ENCODE measurements at places on chromosomes 4 and X.

DNA sequence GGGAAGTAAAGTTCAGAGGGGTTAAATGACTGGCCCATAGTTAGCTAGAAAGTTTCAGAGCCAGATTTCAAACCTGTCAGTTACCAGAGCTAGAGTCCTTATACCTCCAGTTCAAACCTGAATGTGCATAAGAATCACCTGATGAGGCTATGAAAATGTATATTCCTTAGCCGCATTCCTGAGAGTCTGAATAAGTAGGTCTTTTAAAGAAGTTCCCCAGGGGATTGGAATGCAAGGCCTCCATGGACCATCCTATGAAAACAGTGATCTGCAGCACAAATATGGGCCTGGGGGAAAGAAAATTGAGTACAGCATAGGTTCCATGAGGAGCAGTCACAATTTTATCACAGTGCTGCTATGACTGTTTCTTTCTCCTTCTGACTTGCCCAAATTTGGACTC, 263.9 kb upstream of the CXorf66 start:
- no peak for DNase-seq

DNA sequence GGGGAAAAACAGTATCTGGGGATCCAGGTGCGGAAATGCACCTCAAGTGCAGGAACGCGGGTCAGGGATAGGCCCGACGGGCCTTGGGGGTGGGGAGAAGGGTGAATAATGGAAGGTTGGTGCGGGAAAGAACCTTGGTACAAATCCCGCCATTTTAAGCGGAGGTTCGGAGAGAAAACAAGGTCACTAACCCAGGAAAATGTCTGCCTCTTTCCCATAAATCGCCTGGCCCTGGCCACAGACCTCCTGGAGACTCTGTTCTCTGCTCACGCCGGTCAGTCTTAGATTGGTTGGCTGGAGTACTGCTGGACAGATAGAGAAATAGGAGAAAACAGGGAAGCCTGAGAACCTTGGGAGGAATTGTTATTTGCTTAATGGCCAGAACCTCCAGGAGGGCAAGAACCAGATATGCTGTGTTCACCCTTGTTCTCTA, 897 bp upstream of the FBXL5 start:
- DNase-seq = no peak

- DNase-seq = no peak
Observed at GRCh38 chrX:37690119-37690518, 4.5 kb downstream of the XK start.

DNA sequence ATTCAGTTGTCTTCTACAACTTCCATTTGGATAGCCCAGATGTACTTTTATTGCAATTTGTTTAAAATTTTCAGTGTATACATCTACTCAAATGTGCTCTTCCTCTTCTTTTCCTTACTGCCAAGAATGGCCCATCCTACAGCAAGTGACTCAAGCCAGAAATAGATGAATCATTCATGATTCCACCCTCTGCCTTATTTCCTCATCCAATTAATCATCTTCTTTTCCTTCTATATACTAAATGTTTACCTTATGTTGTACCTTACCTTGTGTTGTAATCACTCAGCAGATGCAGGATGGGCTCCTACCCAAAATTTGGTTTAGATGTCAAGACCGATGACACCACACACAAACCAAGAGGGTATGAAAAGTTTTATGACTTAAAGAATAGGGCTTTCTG, 437.8 kb downstream of the GRXCR1 start:
- DNase-seq = peak; percentile 76

DNA sequence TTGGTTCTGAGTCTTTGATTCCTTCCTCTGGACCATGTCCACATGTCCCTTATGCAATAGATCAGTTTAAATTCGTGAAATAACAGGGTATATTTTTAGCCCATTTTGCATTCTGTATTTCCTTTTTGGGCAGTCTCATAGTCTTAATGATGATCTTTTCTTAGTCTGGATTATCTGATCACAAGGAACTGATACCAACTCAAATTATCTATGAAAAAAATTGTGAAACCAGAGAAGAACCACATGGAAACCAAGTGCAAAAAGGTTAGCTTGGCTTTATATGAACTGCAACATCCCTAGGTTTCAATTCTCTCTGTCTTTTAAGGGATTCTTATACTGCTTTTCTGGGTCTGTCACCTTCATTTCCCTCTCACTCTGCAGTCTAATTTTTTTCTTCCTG, 608.6 kb upstream of the AADAT start:
- no peak for DNase-seq

- no peak for DNase-seq
Observed at GRCh38 chrX:130741584-130741983, 161.4 kb downstream of the ENOX2 start.

DNA sequence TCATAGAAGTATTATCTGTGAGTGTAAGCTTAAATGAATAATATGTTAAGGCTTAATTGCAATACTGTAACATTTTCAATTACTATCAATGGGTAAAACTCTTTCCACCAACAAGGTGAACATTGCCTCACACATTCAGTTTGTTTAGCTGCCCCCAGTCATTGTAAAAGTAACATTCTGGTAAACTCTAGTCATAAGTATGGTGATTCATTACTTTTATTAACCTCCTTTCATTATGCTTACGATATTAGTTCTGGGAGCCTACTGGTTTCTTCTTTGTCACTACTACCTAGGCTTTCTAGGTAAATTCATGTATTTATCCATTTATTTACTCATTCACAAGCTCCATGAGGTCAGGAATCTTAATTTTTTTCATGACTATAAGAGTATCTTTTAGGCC, 412.8 kb upstream of the SLIT2 start:
- no peak for DNase-seq

- DNase-seq = no peak
Observed at GRCh38 chr4:64464581-64464980, 55.3 kb upstream of the TECRL start.

GRCh38 chr4:34732176-34732950, 1512.0 kb downstream of the ARAP2 start:
- peak; percentile 52 for DNase-seq

GRCh38 chr4:122119739-122120138, 32.4 kb upstream of the BLTP1 start:
- DNase-seq = no peak

DNA sequence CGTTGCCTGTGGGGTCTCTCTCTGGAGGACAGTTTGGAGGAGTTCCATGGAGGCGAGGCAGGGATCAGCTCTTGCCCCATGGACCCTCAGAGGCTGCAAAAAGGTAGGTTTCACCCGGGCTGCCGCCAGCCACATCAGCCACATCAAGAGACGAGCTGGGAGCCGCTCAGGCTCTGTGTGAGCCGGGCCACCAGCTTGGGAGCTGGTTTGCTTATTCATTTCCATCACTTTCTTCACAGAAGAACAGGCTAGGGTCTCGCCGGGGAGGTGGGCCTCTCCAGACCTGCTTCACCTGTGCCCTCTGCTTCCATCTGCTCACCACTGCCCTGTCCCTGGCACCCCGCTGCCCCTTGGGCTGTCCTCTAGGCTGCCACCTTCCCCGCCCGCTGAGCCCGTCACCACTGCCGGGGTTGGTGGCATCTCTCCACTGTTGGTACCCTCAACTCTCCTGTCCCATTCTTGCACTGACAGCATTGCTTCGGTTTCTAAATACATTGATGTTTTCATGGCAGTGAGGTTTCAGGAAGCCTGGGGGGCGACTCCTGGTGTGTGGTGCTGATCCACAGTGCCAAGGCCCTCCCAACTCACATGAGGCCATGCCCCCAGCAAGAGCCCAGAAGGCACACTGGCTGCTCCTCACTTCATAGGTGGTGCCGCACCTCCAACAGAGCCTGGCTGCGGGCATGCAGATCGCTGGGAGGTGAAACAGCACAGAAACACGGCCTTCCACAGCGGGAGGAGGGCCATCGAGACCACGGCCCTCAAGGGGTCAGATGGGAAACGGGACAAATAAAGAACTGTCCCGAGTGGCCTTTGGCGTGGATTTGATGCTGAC, 4.5 kb upstream of the TREX2 start:
- no peak for DNase-seq

- DNase-seq = peak; percentile 13
Observed at GRCh38 chr4:60611762-60612496, 588.2 kb upstream of the ADGRL3 start.

DNA sequence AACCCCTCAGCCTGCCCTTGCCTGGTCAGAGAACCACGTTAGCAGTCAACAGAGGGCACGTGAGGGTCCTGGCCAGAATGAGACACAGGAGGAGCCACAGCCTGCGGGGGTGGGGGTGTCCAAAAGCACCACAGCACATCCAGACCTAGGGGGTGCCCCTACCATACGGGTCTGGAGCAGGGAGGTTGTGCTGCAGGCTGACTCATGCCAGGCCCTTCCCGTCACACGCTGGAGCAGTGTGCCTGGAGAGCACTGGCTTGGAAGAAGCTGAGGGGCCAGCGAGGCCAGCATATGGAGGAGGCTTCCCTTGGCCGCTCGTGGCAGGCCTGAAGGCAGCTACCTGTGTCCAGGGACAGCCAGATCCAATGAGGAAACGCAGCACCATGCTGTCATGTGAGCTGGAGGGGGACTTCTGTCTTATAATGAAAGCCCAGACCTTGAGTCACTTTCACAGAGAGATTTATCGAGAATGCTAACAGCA, 1.5 kb upstream of the IRAK1 start:
- DNase-seq = peak; percentile 60

- DNase-seq = no peak
Observed at GRCh38 chr4:41197996-41198395, 16.3 kb downstream of the APBB2 start.

DNA sequence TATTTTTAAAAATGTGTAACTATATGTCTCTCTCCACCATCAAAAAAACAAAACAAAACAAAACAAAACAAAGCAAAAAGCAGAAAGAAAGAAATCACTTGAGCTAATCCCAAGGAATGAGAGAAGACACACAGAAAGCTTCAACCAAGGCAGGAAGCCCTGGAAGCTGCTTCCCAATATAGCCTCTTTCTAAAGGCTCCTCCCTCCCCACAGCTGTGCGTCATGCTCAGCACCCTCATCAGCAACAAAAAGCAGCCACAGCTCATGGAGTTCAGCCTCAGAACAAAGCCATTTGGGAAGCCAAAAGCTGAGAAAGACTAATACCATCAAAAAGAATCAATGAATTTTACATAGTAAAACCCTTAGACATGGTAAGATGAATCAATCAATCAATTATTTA, 501.6 kb upstream of the SMIM31 start:
- peak; percentile 86 for DNase-seq

DNA sequence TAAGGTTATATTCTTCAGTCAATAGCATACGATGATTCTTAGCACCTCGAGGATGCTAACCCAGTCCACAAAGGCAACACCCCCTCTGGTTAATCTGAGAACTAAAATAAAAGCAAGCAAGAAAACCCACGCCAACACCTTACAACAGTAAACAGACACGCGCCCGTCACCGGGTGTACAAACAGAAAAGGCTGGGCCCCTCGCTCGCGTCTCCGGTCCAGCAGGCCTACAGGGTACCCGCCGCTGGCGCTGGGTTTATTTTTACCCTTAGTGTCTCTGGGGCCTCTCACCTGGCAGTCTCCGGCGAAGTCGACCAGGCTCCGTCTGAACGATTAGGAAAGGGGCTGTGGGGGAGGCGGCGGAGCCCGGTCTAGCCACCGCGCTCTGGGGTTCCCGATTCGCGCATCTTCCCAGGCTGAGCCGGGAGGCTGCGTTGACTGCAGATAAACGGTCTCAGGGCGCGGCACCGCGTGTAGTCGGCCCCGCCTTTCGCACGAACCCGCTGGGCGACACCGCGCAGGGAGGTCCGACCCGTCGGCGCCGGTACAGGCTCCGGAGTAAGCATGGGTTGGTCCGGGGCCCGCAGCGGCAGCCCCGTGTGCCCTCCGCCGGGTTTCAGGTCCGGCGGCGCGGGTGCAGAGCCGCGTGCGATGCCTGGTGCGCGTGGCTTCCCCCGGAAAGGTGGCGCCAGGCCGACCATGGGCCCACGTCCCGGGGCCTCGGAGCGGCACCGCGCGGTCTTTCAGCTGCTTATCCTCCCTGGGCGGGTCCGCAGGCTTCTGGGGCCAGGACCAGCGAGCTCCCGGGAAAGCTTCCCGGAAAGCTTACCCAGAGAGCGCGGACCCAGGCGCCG, 441 bp downstream of the SLC9B2 start:
- peak; percentile 65 for DNase-seq

DNA sequence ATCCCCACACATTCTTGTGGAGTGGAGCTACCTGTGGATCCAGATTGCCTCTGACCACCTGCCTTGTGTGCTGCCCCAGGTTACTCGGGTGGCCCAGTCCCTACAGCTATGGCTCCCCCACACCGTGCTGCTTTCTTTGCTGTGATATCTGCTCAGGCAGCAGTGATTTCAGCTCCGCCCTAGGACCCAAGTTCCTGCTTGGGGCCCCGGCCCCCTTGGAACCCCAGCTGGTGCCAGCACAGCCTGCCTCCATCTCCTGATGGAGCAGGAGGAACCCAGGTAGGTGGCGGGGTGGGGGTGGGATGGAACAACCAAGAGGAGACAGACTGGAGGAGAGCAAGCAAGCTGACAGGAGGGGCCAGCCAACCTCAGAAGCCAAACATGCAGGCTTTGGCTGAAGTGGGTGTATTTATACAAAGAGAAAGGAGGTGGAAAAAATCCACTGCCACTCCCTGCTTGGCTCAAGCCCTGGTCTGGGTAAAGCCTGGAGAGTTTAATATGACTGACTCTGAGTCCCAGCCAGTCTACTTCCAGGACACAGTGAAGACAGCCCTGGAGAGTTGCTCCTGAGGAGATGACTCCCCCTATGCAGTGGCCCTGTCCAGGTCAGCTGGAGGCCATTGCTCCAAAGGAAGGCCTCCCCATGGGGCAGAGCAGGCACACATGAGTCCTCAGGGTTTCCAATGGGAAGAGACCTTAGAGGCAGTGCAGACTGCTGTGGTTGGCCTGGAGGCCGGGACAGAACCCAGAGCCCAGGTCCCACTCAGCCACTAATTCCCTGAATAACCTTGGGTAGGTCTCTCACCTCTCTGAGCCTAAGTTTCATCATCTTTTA, 197.1 kb upstream of the MAMLD1 start:
- DNase-seq = peak; percentile 62

DNA sequence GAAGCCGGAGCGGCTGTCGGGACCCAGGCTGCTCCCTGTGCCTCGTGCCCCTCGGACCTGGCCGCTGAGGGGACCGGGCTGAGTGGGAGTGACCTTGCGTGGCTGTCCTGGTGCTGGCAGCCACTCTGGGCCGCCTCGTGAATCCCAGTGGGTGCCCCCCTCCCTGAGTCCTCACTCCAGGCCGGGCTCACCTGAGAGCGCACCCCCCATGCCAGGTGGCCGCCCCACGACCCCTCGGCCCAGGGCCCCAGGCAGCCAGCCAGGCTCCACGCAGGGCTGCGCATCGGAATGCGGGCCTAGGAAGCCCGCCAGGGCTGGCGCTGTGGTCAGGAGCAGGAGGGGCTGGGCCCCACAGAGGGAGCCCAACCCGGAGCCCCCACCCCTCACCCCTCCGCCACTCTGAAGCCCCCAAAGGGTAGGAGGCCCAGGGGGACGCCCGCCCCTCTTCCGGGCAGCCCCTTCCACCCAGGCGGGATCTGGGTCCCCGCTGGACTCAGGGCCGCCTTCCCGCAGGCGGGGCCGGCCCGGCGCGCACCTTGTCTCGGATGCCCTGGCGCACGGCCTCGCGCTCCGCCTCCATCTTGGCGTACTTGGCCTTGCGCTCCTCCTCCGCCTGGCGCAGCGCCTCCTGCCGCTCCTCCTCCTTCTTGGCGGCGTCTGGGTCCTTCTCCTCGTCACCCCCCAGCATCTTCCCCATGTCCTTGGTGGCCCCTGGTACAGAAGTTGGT, 33.9 kb downstream of the CPLX1 start:
- DNase-seq = no peak

- DNase-seq = no peak
Observed at GRCh38 chr4:53863736-53864365, 200.6 kb downstream of the CHIC2 start.

GRCh38 chrX:13304052-13304451, 15.8 kb downstream of the ATXN3L start:
- no peak for DNase-seq

GRCh38 chr4:165874791-165875371, 1.8 kb downstream of the TLL1 start:
- DNase-seq = no peak

- DNase-seq = no peak
Observed at GRCh38 chr4:174494146-174494545, 28.1 kb downstream of the HPGD start.

Data from MG63 (cell line).